ENCODE measurements at places on chromosomes 2 and 18.

- DNase-seq = no peak
Observed at GRCh38 chr18:46343931-46344372, 239.8 kb downstream of the HAUS1 start.

GRCh38 chr2:186309901-186310300 lies 176.2 kb upstream of the ZC3H15 start:
- DNase-seq = no peak

DNA sequence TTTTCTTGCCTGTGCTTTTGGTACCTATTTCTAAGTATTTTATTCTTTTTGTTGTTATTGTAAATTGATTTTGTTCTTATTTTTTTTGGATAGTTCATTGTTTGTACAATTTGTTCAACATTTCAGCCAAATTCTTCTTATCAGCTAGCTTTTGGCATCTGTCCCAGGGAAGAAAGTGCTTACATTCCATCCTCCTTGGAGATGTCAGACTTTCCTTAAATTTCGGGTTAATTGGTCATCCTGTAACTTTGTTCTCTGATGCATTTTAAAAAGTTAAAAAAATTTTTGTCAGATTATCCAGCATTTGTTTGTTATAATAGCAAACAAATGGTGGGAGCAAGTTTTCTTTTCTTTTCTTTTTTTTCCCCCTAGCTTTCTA lies 60.3 kb downstream of the PTH2R start:
- DNase-seq = no peak

DNA sequence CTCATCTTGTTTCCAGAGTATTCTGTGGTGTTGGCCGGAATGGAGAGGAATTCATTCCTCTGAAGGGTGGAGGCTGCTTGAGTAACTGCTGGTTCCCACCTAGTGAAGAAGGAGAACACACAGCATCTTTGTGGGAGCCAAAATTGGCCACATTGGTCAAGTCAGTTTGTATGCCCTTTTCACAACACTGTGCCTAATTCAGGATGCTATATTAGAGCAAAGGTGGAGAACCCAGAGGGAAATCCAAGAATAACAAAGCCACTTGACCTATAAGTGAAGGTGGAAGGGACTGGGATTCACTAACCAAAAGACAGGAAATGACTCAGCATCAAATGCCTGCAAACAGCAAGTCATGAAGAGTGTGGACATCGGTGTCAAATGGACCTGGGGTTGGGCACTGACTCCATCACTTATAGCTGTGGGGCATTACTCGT lies 27.3 kb upstream of the MLPH start:
- DNase-seq = no peak

GRCh38 chr18:55657572-55658331 lies 69.8 kb upstream of the TCF4 start:
- DNase-seq = no peak

- no peak for DNase-seq
Observed at GRCh38 chr18:24033641-24034412, 19.3 kb downstream of the TTC39C start.

- DNase-seq = no peak
Observed at GRCh38 chr2:71640489-71640888, 187.1 kb downstream of the DYSF start.

DNA sequence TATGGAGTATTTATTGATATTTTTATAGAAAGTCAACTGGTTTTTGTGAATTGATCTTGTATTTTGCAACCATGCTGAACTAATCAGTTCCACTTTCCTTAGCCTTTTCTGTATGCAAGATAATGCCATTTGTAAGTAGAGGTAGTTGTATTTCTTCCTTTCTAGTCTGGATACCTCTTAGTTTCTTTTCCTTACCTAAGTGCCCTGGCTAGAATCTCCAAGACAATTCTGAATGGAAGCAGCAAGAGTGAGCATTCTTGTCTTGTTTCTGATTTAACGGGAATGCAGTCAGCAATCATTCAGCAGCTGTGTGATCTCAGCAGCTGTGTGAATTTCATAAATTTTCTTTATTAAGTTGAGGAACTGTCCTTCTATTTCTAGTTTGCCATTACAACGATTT lies 73.4 kb downstream of the NRXN1 start:
- no peak for DNase-seq

DNA sequence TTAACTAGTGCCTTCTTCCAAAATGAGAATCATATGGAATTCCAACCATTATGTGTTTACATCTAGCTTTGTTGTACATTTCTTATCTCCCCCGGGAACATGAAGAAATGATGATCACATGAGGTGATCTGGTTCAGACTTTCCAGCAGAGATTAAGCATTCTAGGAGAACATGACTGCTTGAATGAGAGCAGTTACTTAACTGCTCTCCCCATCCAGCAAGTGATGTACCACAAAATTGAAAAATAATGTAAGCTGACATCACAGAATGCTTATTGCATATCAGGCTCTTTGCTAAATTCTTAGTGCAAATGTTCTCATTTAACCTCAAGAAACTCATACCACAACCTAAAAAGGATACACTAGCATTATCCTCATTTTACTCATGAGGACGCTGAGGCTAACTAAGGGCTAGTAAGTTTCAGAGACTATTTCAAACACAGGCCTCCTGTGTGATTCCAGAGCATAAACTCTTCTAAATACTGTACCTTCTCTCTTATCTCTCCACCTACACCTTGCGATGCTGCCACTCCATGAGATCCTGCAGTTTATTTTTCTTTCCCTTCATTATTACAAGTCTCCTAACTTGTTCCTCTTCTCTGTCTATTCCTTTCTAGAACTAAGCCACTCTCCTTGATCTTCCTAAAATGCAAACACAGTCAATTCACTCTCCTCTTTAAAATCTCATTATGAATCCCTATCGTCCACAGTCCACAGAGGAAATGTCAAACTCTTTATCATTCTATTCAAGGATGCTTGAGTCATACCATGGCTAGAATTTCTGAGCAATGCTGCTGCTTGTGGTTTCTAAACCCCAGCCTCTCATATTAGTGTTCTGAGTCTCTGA lies 1224.8 kb upstream of the ZEB2 start:
- DNase-seq = no peak

DNA sequence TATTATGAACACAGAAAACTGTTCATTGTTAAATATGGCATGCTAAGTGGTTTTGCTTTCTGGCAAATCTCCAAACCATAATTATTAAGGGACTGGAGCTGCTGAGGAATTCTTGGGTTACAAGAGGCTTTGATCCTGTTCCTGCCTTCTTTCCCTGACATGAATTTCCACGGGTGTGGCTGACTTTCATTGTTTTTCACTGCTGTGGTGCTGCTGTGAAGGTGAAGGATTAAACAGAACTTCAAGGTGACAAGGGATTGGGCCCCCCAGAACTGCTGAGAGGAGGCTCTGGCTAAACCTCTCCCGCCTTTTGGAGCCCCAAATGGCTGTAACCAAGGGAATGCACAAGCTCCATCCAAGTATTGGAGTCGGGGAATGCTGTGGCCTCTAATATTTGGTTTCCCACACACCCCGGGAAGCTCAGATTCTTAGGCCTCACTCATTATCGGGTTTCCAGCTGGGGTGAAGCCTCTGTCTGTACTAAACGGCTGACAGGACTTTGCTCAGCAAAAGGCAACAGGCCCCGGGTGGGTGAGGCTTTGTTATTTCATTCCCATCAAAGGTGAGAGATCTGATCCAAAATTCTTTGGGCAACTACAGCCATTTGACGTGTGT lies 29.0 kb upstream of the ZFP36L2 start:
- DNase-seq = no peak

DNA sequence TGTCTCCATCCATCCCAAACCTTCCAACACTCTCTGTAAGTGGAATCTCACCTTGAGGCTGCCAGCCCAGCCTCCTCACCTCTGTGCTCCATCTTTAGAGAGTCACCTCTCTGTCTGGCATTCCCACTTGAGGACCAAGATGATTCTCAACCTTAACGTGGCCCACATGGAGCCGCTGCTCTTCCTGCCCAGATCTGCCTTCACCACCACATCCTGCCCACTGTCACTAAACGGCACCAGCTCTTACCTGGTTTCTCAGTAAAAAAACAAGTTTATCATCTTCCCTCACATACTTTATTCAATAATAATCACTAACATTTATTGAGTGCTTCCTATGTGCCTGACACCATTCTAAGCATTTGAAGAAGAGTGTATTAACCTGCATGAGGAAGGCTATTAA lies 80.4 kb downstream of the NEDD4L start:
- no peak for DNase-seq

DNA sequence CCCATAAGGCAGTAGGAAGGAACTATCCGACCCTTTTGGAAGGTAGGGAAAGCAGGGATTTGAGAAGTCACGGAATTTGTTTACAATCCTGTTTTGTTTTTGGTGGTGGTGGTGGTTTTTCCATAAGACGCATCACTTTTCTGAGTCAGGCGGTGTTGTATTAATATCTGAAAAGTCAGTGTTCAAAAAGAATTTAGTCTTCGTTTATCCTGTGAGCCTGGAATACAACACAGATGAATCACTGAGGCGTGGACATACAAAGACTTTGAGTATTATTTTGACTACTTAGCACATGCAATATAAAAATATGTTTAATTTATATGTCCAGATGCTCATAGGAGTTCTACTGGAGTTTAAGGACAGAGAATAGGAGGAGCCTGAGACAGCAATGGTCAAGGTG lies 785 bp downstream of the ZNF892 start:
- DNase-seq = no peak

GRCh38 chr18:75854174-75854573 lies 426.7 kb upstream of the SMIM21 start:
- no peak for DNase-seq

DNA sequence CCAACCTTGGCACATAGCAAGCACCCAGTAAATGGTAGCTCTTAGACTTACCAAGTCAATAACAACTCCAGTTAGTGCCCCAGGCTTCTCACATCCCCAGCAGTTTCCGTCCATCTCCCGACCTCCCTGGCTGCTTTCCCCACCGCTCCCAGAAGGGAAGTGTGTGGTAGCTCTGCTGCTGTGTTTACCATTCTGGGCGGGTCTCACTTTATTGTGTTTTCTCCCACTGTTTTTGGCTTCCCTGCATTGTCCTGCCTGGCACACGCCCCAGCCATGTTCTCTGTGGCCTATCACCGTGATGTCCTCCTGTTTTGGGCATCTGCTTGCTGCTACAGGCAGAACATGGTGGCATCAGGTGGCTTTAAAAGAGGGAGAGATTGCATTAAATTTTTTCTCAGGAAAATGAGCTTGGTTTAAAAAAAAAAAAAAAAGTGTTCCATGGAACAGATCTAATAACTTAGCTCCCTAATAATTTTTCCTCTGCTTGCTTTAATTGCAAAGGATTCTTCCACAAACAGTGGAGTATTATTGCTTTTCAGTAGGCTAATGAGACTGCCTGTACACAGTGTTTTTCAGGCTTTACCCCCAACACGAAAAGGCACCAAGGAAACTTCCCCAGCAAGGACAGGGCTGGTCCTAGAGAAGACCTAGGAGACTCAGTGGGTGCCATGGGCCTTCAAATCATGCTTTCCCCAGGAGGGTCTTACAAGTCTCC lies 8.0 kb upstream of the COX7A2L start:
- no peak for DNase-seq

DNA sequence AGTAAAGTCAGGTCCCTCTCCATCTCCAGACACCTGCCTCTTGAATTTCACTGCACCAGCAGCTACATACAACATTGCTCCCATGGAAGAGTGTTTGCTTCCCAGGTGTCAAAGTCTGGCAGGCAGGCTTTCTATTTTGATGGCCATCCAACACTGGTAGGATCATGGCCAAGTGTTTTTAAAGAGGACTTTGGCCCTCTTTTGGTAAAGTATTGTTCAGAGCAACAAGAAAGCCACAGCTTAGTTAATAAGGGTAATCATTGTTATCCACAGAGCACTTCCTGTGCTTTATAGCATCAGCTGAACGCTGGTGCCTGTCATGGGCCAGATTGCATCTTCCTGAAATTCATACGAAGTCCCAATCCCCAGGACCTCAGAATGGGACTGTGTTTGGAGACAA lies 133.2 kb downstream of the NCK2 start:
- no peak for DNase-seq

DNA sequence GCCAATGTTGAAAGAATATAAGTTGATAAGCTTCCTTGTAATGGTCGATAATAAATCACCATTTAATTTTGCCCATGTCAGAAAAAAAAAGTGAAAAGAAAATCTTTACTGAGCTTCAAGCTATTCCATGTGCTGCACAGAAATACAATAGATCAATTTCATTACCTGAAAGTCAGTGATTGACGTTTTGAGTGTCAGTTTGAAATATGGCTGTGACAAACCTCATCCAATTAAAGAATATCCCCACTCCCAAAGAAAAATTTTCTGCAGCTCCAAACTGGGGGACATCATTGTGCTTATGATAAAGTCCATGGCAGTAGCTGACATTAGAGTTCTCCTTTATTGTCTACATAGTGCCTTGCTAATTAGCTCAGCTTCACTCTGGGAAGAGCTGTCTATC lies 184.8 kb upstream of the RPRM start:
- DNase-seq = no peak

DNA sequence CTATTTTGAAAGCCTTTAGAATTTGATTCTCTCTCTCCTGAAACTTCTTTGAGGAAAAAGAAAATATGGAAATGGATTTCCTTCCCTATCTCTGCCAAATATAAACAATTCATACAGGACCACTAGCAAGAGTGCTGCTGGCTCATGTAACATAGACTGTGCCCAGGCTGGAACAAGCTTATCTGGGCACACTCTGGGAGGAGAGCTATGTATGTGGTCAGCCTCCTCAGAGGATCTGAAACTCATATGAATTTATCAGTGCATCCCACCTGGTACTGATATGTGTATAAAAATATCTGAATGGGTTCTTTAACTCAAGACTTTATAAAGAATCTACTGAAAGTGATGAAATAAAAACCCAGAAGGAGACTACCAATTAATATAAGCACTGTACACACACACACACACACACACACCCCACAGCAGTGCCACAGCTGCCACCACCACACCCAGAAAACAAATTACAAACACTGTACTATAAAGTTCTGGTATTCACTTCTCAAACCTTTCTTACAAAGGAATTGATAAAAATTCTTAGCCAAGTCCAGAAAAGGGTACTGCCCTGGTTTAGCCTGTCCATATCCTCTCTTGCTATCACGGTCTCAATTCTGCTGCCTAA lies 115.6 kb downstream of the IRS1 start:
- no peak for DNase-seq

DNA sequence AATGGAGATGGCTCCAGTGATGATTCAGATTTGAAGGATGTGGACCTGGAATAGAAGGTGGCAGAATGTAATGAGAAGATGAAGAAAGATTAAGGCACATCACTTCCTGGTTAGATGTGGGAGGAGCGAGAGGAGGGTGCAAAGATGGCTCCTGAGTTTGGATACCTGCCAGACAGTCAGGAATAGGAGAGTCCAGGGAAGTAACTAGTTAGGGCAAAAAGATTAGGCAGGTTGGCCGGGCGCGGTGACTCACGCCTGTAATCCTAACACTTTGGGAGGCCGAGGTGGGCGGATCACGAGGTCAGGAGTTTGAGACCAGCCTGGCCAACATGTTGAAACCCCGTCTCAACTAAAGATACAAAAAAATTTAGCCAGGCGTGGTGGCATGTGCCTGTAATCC lies 5.6 kb downstream of the C2orf74 start:
- DNase-seq = no peak

DNA sequence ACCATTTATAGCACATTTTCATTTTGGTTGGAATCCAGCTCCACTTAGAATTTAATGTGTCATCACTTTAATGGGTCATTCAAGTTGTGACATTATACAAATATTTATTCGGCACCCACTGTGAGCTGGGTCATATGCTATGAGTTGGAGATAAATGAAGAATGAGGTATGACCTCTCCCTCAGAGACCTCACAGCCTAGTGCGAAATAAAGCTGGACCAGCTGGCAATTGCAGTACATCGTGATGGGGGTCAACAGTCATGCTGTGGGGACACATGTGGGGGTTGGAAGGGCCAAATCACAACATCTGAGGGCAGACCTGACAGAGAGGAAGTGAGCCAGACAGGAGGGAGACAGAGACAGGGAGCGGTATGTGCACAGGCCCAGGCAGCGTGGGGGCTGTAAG lies 175.4 kb downstream of the MAIP1 start:
- DNase-seq = no peak

GRCh38 chr2:3451169-3451568 lies 68.2 kb downstream of the ADI1 start:
- no peak for DNase-seq

Measured in right renal cortex interstitium (tissue), 3 donors.